ENCODE measurements at places on chromosomes 11 and 22. TPM values are rescaled to one million over a fixed set of nuclear protein-coding genes. Genes with fewer than 3 reads are reported as not detected.
A peak's percentile ranks its signal among the peaks of the same experiment; 100 is the strongest.

Gene FERMT3
- polyA plus RNA-seq = 15.0 TPM

Gene CSTPP1
- 20.2 TPM for polyA plus RNA-seq

Gene OR52N1
- polyA plus RNA-seq = not detected

Gene APOA4
- not detected for polyA plus RNA-seq

Gene BBOX1
- 0.33 TPM for polyA plus RNA-seq

Gene DGAT2
- 0.43 TPM for polyA plus RNA-seq

Gene OR52H1
- polyA plus RNA-seq = not detected

Gene UCP3
- polyA plus RNA-seq = 2.3 TPM

Gene OR8D4
- polyA plus RNA-seq = 0.09 TPM

Gene TMEM191C
- polyA plus RNA-seq = 0.62 TPM

Gene TEX54
- polyA plus RNA-seq = not detected

Gene OR52I2
- polyA plus RNA-seq = not detected

Gene TSPO
- 55.8 TPM for polyA plus RNA-seq

Gene LRRC74B
- 0.05 TPM for polyA plus RNA-seq

Gene MAPK12
- polyA plus RNA-seq = 20.8 TPM

Gene CYP2D6
- 1.8 TPM for polyA plus RNA-seq

DNA sequence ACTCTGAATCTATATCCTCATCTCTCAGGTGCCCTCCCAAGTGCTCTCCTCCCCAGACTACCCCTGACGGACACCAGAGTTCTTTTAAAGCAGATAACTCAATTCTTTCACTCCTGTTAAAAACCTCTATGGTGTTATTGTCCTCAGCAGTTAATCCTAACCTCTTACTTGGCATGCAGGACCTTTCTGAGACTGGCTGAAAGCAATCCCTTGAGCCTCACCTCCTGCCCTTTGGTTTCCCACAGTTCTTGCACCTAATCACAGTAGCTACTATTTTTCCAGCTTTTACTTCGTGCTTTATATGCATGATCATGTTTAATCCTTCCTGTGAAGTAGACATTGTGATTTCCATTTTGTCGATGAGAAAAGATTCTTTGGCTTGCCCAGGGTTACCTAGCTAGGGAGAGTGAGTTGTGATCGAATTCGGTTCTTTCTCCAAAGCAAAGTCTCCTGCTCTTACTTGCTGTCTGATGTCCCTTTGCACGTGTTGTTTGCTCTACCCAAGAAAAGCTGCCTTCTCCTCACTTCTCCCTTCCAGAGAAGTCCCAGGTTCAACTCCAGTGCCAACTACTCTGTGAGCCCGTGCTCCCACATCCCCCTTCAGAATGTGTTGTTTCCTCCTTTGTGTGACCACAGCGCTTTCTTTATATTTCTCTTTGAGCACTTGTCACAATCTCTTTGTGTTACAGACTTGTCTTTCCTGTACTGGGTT lies 2.1 kb downstream of the UBE2L3 start:
- DNase-seq = no peak

- DNase-seq = no peak
These were observed 15.4 kb downstream of the MS4A13 start for GRCh38 chr11:60530454-60531100.

DNA sequence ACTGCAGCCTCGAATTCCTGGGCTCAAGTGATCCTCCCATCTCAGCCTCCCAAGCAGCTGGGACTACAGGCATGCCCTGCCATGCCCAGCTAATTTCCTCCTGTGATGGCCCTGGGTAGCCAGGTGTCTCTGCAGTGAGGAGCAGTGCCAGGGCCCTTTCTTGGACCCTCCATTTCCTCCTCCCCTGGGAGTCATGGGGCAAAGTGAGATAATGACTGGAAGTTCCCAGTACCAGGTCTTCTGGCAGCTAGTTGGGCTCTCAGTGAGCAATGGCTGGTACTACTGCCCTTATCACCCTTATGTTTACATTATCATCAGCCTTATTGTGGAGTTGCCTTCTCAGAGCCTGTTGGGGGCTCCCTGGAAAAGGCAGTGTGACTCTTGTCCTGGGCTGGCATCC lies 17.6 kb downstream of the DAGLA start:
- no peak for DNase-seq

- no peak for DNase-seq
These were observed 56.5 kb upstream of the APOA1 start for GRCh38 chr11:116893906-116894305.

DNA sequence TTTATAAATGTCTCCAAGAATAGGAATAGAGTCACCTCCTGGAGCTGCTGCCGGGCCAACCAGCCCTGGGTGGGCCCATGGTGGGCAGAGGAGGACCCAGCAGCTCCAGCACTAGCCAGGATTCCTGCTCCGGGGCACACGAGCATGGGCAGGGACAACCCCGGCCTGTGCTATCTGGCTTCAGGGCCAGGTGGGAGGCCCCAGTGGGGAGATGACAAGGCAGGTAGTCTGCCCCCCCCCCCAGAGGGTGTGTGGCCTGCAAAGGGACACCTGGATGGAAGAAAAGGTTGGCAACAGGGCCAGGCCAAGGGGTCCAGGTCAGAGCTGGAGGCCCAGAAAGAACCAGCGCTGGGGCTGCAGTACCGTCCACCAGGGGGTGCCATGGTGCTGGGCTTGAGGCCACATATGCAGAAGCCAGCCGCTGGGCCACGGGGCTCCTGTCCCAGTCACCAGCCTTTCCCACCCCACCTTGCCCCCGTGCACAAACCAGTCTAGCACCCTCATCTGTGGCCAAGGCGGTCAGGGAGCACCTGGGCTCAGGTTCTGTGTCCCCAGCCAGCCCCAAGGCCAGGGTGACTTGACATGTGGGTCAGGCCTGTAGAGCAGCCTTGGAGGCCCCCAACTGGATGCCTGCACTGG lies 3.4 kb downstream of the TSPAN32 start:
- peak; percentile 52 for DNase-seq

- DNase-seq = no peak
These were observed 62.1 kb upstream of the ARFGAP3 start for GRCh38 chr22:42919199-42919598.

DNA sequence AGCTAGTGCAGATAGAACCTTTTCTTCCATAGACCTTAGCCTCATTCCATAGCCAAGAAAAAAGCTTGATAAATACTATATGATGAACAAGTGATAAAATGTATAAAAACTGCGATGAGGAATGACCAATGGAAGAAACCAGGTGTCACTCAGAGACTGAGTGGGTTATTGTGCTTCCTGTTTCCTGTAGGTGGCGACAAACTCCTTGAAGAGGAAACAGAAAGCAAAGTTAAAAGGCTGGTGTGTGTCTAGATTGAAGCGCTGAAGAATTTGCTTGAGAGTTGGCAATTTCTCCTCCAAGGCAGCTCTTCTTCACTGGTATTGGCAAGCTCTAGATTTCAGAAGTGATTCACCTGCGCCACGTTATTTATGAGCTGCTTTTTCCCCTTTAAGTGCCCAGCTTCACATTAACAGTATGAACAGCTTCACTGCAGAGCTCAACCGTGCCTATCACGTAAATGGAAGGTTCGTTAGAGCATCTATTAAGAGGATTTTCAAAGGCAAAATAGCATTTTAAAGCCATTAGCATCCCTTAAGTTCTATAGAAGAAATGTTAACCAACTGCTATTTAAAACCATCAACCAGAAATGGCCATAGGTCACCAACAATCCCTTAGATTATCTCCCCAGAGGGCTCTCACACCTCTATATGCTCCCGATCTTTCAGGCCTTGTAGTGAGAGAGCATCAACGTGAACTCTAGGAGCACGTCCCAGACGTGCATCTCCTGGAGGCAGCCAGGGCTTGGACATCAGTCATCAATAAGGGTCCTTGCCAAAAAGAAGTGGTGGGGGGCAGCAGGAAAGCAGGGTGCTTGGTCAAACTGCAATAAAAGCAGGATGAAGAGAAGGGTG lies 179.4 kb downstream of the CADM1 start:
- peak; percentile 52 for DNase-seq

GRCh38 chr11:121341609-121342008 lies 49.0 kb downstream of the SC5D start:
- no peak for DNase-seq

- DNase-seq = no peak
These were observed 430.6 kb downstream of the MIAT start for GRCh38 chr22:27088026-27088425.

GRCh38 chr11:72816404-72816990 lies 2.3 kb downstream of the ATG16L2 start:
- DNase-seq = no peak

DNA sequence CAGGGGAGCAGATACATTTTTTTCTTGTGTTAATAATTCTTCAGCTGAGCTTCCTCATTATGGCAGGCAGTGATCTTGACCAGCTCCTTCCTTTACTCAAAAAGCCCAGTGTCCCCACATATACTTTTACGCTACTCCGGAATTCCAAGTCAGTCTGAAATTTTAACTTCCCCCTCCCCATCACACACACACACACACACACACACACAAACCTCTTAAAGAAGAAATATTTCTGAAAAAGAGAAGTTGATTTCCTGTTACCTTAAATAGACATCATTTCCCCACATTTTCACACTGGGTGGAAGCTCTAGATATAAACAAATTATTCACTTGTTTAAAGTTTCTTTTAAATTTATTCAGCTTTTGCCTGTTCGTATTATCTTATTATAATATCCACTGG lies 113.9 kb downstream of the DBX1 start:
- DNase-seq = no peak

GRCh38 chr11:50333861-50334260 lies 301.2 kb downstream of the OR4C45 start:
- DNase-seq = no peak

- DNase-seq = peak; percentile 11
These were observed 74.8 kb downstream of the SIK2 start for GRCh38 chr11:111676878-111677585.

GRCh38 chr22:30823015-30823370 lies 128.3 kb downstream of the OSBP2 start:
- DNase-seq = no peak

DNA sequence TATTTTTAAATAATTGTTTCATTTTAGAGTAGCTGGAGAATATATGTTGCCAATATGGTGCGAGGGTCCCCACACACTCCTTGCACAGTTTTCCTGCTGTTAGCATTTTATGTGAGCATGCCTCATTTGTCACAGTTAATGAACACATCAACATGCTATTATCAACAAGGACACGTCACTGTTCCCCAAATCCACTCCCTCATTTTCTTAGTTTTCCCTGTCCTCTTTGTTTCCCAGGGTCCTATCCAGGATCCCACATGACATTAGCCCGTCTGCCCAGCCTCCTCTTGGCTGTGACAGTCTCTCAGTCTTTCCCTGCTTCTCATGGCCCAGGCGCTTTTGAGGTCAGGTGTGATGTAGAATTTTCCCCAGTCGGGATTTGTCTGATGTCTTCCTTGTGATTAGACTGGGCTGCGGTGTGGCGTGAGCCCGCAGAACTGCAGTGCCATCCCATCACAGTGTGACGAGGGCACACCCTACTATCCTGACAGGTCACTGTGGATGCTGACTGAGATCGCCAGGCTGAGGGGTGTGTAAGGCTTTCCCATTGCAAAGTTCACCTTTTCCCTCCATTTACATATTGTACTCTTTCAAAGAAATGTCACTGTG lies 450.6 kb upstream of the B3GAT1 start:
- no peak for DNase-seq

DNA sequence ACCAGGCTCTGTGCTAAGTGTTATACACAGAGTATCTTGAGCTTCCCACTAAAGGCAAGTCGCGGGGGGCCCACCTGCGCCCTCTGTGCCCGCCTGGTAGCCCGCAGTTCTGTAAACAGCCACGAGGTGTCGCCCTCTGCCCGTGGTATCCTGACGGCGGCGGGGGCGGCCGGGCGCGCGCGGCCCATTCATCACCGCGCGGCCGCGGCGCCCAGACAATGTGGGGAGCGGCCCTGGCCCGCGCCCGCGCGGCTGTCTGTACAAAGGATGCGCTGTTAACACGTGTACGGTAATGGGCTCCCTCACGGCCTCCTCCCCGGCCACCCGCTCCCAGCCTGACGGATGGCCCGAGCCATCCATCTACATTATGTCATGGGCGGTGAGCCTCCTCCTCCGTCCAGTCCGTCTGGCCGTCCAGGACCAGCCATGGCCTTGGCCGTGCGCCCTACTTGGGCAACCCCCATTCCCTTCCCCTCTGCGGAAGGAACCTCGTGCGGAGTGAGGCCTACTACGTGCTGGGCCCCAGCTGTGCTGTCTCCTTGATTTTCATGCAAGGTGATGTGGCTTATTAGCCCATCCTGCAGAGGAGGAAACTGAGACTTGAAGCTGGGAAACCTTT lies 99.4 kb downstream of the MIAT start:
- peak; percentile 62 for DNase-seq

- DNase-seq = no peak
These were observed 5.4 kb downstream of the MUS81 start for GRCh38 chr11:65865550-65866172.

DNA sequence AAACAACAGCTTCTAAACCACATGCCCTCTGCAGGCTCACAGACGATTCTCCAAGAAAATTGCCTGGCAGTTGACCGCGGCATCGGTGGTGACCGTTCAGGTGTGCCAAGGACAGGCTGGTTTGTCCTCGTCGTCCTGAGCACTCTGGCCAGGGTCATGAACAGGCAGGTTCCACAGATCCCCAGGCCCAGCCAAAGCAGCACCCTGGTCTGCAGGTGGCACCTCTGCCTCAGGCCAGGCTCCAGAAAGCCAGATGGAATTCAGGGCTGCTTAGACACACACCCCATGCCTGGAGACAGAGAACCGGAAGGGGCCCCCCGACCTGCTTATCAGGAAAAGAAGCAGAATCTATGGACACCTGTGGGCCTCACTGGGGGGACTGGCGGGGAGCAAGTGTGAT lies 338.7 kb downstream of the BRD1 start:
- DNase-seq = no peak

Data from muscle of back (tissue), 13 donors.